ENCODE measurements at places on chromosomes 3 and 15.

GRCh38 chr15:77870195-77871065, 207.1 kb downstream of the TBC1D2B start:
- DNase-seq: peak; percentile 60

DNA sequence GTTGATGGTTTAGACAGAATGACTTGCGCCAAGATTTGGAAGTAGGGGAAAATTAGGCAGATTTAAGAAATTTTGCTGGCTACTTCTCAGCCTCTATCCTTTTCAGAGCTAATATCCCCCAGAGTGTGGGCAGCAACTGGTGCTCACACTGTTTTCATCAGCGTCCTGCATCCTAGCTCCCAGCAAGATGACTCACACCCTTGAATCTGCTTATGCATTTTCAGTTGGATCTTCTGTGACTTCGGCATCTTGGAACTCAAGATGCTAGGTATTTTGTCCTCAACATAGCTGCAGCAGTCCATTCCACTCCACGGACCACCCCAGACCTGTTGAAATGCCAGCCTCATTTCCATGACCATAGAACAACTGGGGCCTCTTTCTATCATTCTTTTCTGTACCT, 336.1 kb upstream of the NR2F2 start:
- peak; percentile 42 for DNase-seq

DNA sequence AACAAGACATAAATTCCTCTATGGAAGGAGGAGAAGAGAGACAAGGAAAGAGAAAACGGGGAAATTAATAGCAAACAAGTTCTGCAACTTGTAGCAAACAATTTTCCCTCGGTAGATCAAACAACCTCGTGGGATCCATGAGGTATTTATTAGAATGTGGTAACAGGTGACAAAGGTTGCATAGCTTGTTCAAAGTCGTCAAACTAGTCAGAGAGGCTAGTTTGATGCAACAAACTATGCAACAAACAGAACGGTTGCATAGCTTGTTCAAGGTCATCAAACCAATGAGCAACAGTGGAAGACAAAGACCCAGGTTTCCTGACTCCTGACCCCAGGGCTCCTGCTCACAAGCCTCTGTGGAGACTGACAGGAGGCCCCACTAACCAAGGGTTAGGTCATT, 20.7 kb downstream of the MB21D2 start:
- no peak for DNase-seq

DNA sequence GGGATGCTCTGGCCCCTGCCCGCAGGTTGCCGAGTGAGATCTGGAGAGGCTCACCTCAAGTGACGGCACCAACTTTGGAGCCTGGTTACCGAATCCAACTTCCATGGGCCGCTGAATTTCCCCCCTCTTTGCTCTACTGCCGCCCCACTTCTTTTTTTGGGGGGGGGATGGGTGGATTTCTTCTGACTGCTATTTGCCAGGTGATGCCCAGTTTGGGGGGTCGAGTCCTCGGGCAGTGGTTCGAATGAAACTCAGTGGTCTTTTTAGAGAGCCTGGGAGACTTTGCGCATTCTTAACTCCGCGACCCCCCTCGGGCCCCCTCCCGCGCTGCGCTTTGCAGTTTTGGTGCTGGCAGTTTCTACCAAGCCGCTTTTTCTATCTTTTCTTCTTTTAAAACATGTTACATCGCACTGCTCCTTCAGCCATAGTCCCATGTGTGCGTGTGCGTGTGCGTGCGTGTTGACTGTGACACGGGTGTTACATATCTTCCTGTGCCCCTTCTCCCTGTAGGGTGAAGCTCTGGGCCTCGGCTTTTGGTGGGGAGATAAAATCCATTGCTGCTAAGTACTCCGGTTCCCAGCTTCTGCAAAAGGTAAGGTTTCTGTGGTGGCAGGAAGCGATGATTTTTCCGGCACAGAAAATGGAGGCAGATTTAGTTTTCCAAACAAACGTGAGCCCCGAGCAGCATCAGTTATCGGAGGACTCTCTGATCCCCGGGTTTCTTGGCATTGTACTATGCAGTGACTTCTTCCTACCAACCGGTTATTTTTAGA, 837 bp downstream of the CACNA2D3 start:
- no peak for DNase-seq

DNA sequence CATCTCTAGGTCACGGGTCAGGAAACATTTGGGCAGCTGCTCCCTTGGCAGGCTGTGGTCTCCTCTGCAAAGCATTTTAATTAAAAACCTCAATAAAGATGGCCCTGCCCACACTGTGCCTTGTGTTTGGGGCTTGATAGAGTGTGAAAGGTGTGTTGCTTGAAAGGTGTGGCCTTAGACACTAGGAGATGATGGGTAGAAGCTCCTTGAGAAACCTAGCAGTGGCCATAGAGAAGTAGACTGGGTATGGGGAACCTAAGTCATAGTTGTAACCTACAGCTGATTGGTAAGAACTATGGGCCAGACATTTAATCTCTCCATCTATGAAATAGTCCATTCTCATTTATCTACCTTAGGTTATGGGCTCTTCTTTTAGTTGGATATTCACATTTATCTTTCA, 3.3 kb downstream of the JAGN1 start:
- no peak for DNase-seq

GRCh38 chr3:50473768-50474167, 29.7 kb downstream of the CACNA2D2 start:
- no peak for DNase-seq

DNA sequence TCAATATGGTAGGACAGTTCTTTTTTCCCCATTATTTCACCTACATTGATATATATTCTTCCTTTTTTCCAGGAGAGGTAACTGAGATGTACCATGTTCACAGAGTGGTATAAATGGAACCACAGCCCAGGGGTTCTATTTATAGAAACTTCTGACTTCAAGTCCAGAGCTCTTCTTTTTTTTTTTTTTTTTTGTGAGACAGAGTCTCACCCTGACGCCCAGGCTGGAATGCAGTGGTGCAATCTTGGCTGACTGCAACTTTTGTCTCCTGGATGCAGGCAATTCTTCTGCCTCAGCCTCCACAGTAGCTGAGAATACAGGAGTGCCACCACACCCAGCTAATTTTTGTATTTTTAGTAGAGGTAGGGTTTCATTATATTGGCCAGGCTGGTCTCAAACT, 267.1 kb upstream of the TPRG1 start:
- DNase-seq: peak; percentile 57

DNA sequence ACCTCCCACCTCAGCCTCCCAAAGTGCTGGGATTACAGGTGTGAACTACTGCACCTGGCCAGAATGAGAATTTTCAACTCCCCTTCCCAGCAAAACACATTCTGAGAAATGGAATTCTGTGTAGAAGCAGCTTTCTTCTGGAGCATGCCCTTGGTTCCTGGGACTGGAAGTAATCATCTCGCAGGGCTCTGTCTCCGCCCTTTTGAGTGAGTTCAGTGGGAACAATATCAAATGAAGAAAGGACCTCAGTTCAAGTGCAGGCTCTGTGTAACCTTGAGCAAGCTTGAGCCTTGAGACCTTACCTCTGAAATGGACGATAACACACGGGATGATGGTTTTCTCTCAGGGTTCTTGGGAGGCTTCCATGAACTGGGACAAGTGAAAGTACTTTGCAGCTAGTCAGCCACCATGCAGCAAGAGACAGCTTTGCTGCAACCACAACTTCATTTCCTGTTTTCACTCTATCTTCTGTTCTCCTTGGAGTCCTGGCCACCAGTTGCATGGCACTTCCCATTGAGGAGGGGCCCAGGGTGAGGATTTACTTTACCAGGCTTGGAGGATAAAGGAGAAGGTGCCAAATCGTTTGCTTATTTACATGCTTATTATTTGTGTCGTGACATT, 35.7 kb upstream of the IGF1R start:
- DNase-seq: no peak

DNA sequence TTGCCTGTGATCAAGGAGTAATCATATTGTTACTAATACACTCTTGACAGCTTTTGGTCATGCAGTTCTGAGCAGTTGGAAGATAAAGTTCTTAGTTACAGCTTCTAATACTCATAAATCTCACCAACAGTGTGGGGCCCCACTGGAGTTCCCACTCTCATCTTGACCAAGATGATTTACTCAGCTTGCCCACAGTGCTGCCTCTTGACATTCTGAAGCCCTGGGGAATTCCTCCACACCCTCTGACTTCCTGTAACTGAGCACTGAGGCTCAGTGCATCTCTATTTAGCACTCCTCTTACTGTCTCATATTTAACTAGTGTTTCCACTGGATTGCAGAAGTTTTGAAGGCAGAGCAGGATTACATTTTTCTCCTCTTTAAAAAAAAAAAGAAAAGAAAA, 1.9 kb upstream of the ARL6IP5 start:
- DNase-seq: peak; percentile 86

- DNase-seq: no peak
Observed at GRCh38 chr15:86101818-86102217, 22.1 kb downstream of the AGBL1 start.

DNA sequence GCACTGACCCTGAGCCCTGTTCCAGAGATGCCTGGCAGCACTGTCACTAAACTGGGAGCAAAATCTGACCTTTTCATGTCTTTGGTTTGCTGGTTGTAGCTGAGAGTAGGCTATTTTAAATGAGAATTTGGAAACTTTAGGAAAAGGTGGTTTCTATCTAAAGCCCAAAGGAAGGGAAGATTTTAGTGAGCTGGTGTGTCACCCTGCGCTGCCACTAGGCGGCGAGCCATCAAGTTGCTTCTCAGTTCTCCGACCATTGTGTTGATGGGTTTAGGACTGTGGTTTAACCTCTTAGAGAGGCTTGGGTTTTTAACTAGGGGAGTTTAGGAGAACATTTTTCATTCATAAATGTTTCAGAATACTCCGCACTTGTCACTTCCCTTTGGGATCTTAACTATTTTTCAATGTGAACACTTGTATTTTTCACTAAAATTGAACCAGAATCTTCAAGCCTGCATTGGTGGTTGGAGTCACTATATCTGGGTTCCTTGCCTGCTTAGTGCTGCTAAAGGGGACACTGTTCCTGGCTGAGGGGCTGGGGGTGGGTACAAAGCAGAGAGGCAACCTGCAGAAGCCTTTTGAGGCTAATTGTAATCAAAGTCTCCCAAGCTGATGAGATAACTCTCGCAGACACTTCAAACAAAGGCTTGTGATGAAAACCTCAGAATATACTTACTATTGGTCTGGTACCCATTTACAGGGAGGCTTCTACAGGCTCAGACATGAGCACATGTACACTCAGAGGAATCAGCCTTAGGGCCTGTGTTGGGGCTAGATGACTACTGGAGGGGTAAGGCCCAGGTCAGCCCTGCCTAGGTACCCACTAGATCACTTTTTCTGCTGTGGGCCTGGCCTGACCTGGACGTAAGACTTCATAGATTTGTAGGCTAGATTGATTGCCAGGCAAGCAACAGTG, 16.8 kb downstream of the EXOSC7 start:
- DNase-seq: no peak

GRCh38 chr3:195207731-195208130, 63.2 kb downstream of the XXYLT1 start:
- no peak for DNase-seq

- peak; percentile 25 for DNase-seq
Observed at GRCh38 chr3:58646503-58646902, 20.1 kb downstream of the FAM3D start.

DNA sequence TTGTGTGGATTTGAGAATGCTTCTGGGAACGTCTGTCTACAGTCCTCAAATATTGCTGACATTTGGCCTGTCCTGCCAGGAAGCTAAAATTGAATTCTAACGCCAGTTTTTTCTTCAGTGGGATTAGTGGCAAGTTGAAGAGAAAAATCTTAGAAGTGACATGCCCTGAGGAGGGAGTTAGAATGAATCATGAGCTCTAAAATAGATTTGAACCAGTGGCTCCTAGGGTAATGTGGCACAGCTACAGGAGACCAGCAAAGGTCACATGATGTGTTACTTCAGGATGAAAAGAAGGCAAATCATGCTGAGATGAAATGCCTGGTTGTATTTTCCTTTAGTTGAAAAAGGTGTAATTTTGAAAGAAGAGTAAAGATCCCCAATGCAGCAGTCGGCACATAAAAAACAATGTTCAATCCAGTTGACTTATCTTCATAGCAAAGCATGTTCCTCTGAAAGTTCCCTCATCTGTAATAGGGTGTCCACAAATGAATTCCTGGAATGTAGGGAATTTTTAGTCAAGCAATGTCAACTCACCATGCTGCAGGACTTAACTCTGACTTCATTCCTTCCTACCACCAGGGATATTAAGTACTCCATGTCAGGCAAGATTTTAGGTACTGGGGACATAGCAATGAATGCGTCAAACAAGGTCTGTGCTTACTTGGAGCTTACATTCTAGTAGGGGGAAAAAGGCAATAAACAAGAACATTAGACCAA, 171.6 kb downstream of the CADPS start:
- no peak for DNase-seq

GRCh38 chr15:62888623-62889022, 153.9 kb upstream of the TPM1 start:
- DNase-seq: no peak

DNA sequence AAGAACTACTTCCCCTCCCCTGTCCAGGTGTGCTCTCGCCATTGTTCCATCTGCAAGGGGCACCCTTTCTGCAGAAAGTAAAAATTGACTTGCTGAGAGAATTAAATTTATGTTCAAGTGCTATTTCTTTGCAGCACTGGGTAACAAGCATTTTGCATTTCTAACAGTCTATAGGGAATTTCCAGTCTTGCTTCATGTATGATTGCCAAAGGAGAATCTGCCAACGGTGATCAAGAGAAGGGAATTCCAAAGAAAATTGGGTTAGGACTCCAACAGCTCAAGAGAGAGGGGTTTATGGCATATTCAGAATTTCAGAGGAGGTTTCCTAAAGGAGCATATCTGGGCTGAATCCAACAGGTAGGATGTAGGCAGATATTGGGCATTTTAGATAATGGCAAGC, 136.7 kb upstream of the WNT5A start:
- no peak for DNase-seq

- DNase-seq: peak; percentile 86
Observed at GRCh38 chr3:53160660-53161449, at the start of gene PRKCD. TSS of gene PRKCD (plus strand) at chr3:53161209. CDS start at chr3:53178423, 17,214 bp downstream.

DNA sequence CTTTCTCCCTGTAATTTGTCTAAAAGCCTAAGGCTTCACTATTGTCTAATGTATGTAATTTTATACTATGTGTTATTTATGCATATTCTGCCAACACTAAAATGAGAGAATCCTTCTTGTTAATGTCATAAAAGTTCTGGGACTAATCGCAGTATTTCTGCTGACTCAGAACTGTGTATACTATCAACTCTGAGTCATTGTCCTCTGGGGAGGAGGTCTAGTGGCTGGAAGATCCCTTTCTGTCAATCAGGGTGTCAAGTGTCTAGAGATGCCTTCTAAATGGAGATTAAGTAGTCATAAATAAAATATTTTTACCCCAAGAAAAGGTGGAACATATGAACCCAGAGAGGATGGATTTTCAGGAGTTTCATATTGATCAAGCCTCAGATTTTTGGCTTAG, 473.4 kb downstream of the AGBL1 start:
- no peak for DNase-seq

DNA sequence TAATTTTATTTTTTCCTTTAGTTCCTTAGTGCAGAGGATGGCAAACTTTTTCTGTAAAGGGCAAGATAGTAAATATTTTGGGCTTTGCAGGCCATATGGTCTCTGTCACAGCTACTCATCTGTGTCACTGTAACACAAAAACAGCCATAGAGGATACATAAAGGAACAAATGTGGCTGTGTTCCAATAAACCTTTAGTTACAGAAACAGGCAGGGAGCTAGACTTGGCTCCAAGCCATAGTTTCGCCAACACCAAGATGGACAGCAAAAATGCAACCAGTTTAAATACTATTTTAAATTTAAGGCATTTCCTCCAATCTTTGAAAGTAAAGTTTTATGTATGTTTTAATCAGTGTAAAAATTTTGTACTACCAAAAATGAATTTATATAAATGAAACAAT, 753.4 kb downstream of the FHIT start:
- DNase-seq: peak; percentile 3

- DNase-seq: no peak
Observed at GRCh38 chr3:47645551-47645950, 66.9 kb upstream of the CSPG5 start.
